ENCODE measurements at places on chromosomes 6 and 20.

- no peak for DNase-seq
Measured at GRCh38 chr20:45343532-45344167, 4.6 kb downstream of the SDC4 start.

DNA sequence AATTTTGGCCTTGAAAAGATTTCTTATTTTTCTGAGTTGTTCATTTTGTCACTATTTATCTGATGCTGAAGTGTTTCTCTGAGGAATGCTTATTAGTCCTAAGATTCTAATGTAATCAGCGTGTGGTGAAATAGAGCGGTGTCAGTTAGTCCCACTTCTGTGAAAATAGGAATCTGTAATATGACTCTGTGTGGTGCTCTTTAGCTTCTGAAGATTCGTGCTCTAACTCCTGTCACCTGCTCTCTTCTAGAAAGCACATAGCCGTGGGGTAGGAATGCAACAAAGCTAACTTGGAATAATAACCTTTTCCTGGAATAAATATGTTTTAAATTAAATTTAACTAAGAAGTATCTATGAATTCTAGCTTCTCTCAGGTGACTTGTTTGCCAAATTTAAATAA lies 90.4 kb downstream of the BCKDHB start:
- no peak for DNase-seq

- DNase-seq: no peak
Measured at GRCh38 chr20:8795404-8795803, 273.5 kb upstream of the PLCB4 start.

GRCh38 chr6:163324326-163324687 lies 90.2 kb upstream of the QKI start:
- no peak for DNase-seq

DNA sequence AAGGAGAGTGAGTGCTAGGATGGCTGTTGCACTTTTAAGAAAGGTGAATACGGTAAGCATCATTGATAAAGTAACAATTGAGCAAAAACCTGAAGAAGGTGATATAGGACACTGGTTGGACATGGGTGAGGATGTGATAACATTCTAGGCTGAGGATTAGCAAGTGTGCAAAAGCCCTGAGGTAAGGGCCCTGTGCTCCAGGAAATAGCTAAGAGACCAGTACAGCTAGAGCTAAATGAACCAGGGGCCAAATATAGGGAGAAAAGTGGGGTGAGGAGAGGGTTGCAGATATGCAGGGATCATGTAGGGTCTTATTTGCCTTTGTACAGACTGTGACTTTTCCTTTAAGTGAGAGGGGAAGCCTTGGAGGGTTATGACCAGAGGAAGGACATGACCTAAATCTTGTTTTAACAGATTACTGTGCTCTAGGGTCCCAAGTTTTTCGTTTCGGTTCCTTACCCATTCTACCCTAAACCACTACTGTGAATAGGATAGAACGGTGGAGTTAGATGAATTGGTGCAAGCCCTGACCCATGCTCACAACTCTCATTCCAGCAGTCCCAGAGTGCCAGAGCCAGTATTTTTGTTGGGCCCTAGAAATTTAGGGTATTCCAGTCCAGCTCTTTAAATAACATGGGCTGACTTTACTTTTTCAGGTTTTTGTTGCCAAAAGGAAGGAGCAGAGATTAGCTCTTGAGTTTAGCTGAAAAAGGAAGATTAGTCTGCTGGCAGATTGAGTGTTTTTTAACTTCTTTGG lies 10.7 kb downstream of the MAPK14 start:
- DNase-seq: no peak

DNA sequence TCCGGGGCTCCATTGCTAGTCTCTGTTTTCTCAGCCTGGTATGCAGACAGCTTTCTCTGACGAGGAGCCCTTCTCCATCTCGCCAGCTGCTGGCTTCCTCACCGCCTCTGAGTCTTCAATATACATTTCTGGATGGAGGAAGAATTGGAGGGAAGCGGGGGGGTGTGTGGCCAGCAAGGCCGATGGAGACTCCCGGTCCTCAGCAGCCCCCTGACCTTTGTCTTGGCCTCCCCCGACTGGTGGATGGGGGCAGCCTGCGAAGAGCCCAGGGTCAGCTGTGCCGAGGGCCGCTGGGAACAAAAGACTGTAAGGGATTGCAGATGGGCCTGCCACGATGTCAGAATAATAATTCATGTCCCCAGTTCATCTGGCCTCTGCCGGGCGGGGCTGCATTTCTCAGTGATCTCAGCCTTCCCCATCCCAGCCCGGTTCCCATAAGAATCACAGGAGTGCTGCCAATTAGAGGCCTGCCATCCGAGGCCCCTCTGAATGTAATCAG lies 54.3 kb upstream of the STX16 start:
- peak; percentile 86 for DNase-seq

DNA sequence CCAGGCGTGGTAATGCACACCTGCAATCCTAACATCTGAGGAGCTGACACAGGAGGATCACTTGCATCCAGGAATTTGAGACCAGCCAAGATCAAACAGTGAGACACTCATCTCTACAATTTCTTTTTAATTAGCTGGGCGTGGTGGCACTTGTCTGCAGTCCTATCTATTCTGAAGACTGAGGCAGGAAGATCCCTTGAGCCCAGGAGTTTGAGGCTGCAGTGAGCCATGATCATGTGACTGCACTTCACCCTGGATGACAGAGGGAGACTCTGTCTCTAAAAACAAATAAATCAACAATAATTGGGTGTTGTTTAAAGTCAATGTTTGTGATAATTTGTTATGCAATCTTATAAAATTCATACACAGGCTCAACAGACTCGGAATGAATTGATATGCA lies 18.0 kb upstream of the HLA-A start:
- no peak for DNase-seq

GRCh38 chr6:85461798-85462170 lies 11.9 kb downstream of the NT5E start:
- no peak for DNase-seq

GRCh38 chr6:50141100-50141499 lies 91.4 kb upstream of the DEFB112 start:
- DNase-seq: no peak

GRCh38 chr6:3406362-3406821 lies 50.5 kb downstream of the SLC22A23 start:
- no peak for DNase-seq

DNA sequence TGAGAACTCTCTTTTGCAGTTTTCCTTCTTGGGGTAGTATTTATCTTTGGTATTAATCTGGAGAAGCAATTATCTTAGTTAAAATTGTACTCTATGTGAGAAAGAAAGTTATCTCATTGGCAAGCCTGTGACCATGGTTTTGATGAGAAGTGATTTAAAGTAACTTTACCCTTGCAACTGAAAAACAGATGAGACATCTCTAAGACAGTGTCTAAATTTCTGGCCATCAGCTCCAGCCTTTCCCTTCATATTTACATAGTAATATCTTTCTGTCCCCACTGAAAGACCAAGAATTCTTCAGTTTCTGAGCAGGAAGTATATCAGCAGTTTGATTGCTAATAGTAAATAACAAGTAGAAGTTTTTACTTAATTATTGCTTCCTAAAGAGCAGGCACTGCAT lies 386.1 kb upstream of the SYNCRIP start:
- DNase-seq: no peak
